ENCODE measurements at places on chromosomes 2 and 18.

DNA sequence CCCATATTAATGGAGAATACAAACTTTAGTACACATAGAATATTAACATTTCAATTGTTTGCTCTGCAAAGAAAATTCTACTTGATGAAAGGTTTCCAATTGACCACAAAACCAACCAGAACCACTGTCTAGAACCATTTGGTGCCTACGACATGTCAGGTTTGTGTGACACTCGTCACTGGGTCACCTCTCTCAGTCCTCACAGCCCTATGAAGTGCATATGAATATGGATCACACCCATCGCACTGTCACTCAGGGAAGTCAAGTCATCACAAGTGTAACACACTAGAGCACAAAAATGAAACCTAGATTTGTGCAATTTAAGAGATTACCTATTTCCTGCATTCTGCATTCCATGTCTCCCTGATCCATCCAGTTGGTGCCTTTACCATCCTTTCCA, 43.7 kb downstream of the PTPN2 start:
- DNase-seq = no peak

- no peak for DNase-seq
Measured at GRCh38 chr2:54287532-54287931, 31.5 kb upstream of the TSPYL6 start.

- no peak for DNase-seq
Measured at GRCh38 chr2:190837952-190838361, 42.7 kb upstream of the GLS start.

GRCh38 chr2:226953826-226954225, 118.0 kb downstream of the RHBDD1 start:
- DNase-seq = no peak

- no peak for DNase-seq
Measured at GRCh38 chr2:54927751-54928615, 122.3 kb downstream of the RTN4 start.

- no peak for DNase-seq
Measured at GRCh38 chr18:25434745-25435144, 82.8 kb upstream of the ZNF521 start.

GRCh38 chr2:55430211-55430975, 10.7 kb upstream of the CCDC88A start:
- no peak for DNase-seq

- no peak for DNase-seq
Measured at GRCh38 chr2:55416786-55417568, 2.7 kb downstream of the CCDC88A start.

GRCh38 chr2:45806563-45807358, 155.3 kb downstream of the PRKCE start:
- no peak for DNase-seq

Data from HEK293T (cell line).